ENCODE measurements at places on chromosomes 4 and X. TPM values are rescaled to one million over a fixed set of nuclear protein-coding genes. Genes with fewer than 3 reads are reported as not detected.

Gene TMSB15C
- 0.11 TPM for total RNA-seq

Gene AMTN
- total RNA-seq: not detected

Gene CTAG2
- total RNA-seq: not detected

Gene EXOC1L
- total RNA-seq: not detected

Gene FMR1NB
- total RNA-seq: not detected

Gene TRAPPC2
- 8.0 TPM for total RNA-seq

Gene CENPVL2
- not detected for total RNA-seq

Gene UGT2B17
- total RNA-seq: not detected

Gene CENPE
- total RNA-seq: not detected

Gene GATA1
- total RNA-seq: not detected

Gene SLC38A5
- 39.6 TPM for total RNA-seq

Gene CCNA2
- not detected for total RNA-seq

Gene EGFL6
- not detected for total RNA-seq

Gene P2RY8
- 2.2 TPM for total RNA-seq

Gene TXK
- not detected for total RNA-seq
